Keratinocyte (primary cell): ENCODE measurements at places on chromosomes 16 and 17. TPM values are rescaled to one million over a fixed set of nuclear protein-coding genes. Genes with fewer than 3 reads are reported as not detected.

ANKRD40CL gene
- polyA plus RNA-seq = not detected in 3 replicates

CCL11 gene
- not detected in 3 replicates for polyA plus RNA-seq

TPSB2 gene
- polyA plus RNA-seq = not detected in 3 replicates

AANAT gene
- polyA plus RNA-seq = not detected in 3 replicates

CCL23 gene
- not detected in 3 replicates for polyA plus RNA-seq

C16orf92 gene
- polyA plus RNA-seq = not detected in 3 replicates

SLC5A11 gene
- polyA plus RNA-seq = 0.07 to 0.17 TPM in 2 of 3 replicates, not detected in the other

KRTAP4-1 gene
- polyA plus RNA-seq = not detected in 3 replicates

KLHL10 gene
- polyA plus RNA-seq = 0.06 to 0.21 TPM (median 0.19 TPM) in 3 replicates

PTX4 gene
- polyA plus RNA-seq = not detected in 3 replicates

DNASE1L2 gene
- 0.31 to 1.1 TPM (median 0.41 TPM) in 3 replicates for polyA plus RNA-seq

INO80E gene
- 20.1 to 28.3 TPM (median 26.7 TPM) in 3 replicates for polyA plus RNA-seq

SEPTIN1 gene
- 0.04 TPM in 1 of 3 replicates, not detected in the others for polyA plus RNA-seq

CIAO3 gene
- polyA plus RNA-seq = 20.1 to 31.8 TPM (median 24.9 TPM) in 3 replicates

HOXB8 gene
- not detected in 3 replicates for polyA plus RNA-seq

CALB2 gene
- polyA plus RNA-seq = 0.39 to 1.4 TPM (median 1.2 TPM) in 3 replicates

CACNG3 gene
- not detected in 3 replicates for polyA plus RNA-seq

CYTH1 gene
- 27.7 to 28.3 TPM (median 28.2 TPM) in 3 replicates for polyA plus RNA-seq

ABCC11 gene
- 0.18 to 0.68 TPM (median 0.33 TPM) in 3 replicates for polyA plus RNA-seq

PITPNM3 gene
- 7.7 to 13.6 TPM (median 8.3 TPM) in 3 replicates for polyA plus RNA-seq

OR1F1 gene
- 0.51 to 0.89 TPM (median 0.58 TPM) in 3 replicates for polyA plus RNA-seq

RNF227 gene
- polyA plus RNA-seq = 3.4 to 5.7 TPM (median 3.6 TPM) in 3 replicates

SLC9A5 gene
- polyA plus RNA-seq = 0.51 to 0.68 TPM (median 0.62 TPM) in 3 replicates

WSCD1 gene
- polyA plus RNA-seq = not detected in 3 replicates

CDRT15L2 gene
- not detected in 3 replicates for polyA plus RNA-seq

ITGAL gene
- polyA plus RNA-seq = not detected in 3 replicates

PERCC1 gene
- not detected in 3 replicates for polyA plus RNA-seq

CTRB2 gene
- not detected in 3 replicates for polyA plus RNA-seq

CDRT15 gene
- not detected in 3 replicates for polyA plus RNA-seq

FOXJ1 gene
- 0.01 to 0.03 TPM (median 0.02 TPM) in 3 replicates for polyA plus RNA-seq

NOTUM gene
- polyA plus RNA-seq = not detected in 3 replicates

KCNAB3 gene
- polyA plus RNA-seq = 2.0 to 2.5 TPM (median 2.2 TPM) in 3 replicates

CA4 gene
- not detected in 3 replicates for polyA plus RNA-seq

UTS2R gene
- not detected in 3 replicates for polyA plus RNA-seq

HSD17B1 gene
- polyA plus RNA-seq = 3.6 to 14.7 TPM (median 5.3 TPM) in 3 replicates

CDC6 gene
- 5.5 to 28.0 TPM (median 26.5 TPM) in 3 replicates for polyA plus RNA-seq

IGFALS gene
- polyA plus RNA-seq = not detected in 3 replicates

KRT24 gene
- polyA plus RNA-seq = 1.0 to 1.8 TPM (median 1.3 TPM) in 3 replicates

TUBB3 gene
- polyA plus RNA-seq = 29.2 to 54.2 TPM (median 34.0 TPM) in 3 replicates

SLC52A1 gene
- 0.16 to 0.21 TPM (median 0.21 TPM) in 3 replicates for polyA plus RNA-seq

EVPL gene
- polyA plus RNA-seq = 6.4 to 11.9 TPM (median 7.6 TPM) in 3 replicates

IGSF6 gene
- not detected in 3 replicates for polyA plus RNA-seq

CES1 gene
- polyA plus RNA-seq = 0.10 to 0.17 TPM (median 0.11 TPM) in 3 replicates

SLC38A8 gene
- not detected in 3 replicates for polyA plus RNA-seq

PDIA2 gene
- 0.18 to 0.46 TPM (median 0.42 TPM) in 3 replicates for polyA plus RNA-seq

CD79B gene
- polyA plus RNA-seq = 0.07 to 0.24 TPM (median 0.08 TPM) in 3 replicates

ANKS3 gene
- polyA plus RNA-seq = 9.7 to 14.7 TPM (median 11.7 TPM) in 3 replicates

SPEM1 gene
- not detected in 3 replicates for polyA plus RNA-seq
